ENCODE measurements at places on chromosomes 16 and 17.

DNA sequence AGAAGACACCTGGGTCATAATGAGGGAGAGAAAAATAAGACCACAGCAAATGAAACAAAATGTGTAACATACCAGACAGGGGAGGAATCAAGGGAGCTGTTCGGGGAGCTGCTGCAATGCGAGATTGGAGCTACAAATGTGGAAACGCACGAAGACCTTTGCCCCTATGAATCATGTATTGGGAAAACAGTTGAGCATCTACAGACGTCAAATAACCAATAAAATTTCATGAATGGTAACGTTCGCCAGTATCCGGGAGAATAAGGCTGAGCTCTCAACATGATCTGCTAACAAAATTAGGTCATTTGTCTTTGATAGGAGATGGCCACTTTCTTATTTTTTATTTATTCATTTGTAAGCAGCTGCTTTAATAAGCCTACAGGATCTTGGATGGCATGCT lies 486.2 kb upstream of the RBFOX1 start:
- no peak for DNase-seq

DNA sequence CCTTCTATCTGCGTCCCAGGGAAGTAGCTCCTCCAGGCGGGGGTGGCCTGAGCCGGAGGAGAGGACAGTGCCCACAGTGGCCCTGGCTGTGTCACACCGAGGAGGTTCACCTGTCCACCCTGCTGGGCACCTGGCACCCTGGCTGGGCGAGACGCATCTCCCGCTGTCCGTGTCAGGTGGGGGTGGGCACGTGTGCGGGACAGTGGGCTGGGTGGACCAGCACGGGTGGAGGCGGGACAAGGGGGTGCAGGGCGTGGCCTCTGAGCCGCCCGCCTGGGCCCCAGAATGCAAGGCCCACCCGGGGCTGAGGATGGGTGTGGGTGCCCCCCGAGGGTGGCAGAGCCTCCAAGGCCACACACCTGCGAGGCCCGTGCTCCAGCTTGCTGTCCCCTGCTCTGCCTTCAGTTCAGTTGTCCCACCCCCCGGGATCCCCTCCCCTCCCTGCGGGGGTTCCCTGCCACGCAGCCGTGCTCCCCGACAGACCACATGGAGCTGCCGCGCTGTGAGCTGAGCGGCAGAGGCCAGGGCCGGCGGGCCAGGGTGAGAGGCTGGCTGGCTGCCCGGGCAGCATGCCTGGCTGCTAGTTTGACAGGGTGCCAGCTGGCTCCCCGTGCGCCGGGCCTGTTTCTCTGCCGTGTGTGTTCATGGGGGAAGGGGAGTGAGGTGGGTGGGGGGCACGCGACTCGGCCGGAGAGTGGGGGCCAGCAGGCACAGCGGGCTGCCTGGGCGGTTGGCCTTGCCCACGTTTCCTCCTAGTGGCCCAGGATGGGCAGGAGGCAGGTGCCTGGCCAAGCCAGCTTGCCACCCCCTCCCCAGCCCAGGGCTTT lies 33.9 kb downstream of the BAHCC1 start:
- DNase-seq, result no peak

GRCh38 chr16:74766729-74767128 lies 7.9 kb downstream of the FA2H start:
- no peak for DNase-seq

GRCh38 chr17:17235212-17236174 lies 1.5 kb downstream of the FLCN start:
- no peak for DNase-seq

- DNase-seq, result no peak
Observed at GRCh38 chr17:50211249-50212120, 10.1 kb upstream of the COL1A1 start.

GRCh38 chr16:57307365-57307764 lies 22.9 kb upstream of the PLLP start:
- DNase-seq, result no peak

- DNase-seq, result no peak
Observed at GRCh38 chr17:76382351-76382802, 2.0 kb upstream of the SPHK1 start.

DNA sequence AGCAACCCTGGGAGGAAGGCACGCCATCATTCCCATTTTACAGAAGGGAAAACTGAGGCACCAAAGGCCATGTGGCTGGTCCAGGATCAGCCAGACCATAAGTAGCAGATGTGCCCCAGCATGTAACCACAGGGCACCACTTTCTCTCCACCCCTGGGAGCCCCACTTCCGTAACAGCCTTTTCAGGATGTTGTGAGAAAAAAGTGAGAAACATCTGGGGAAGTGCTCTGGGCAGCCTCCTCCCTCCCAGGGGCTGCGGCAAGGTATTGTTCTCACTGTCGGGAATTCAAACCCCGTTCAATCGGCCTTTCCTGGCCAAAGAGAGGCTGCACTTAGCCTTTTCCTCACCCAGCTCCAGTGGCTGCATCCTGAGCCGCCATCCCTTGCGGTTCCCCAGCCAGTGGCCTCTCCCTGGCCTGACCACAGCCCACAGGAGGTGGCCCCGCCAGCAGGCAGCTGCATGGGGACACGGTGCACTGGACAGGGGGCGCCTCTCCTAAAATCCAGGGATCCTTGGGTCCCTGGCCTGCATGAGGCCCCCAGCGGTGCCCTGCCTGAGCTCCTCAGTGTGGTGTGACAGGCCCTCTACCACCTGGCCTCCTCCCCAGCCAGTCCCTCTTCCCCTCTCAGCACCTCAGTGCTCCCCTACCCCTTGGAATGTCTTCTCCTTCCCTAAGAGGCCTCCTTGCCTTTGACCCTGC lies 5.7 kb upstream of the CDH5 start:
- DNase-seq, result no peak

DNA sequence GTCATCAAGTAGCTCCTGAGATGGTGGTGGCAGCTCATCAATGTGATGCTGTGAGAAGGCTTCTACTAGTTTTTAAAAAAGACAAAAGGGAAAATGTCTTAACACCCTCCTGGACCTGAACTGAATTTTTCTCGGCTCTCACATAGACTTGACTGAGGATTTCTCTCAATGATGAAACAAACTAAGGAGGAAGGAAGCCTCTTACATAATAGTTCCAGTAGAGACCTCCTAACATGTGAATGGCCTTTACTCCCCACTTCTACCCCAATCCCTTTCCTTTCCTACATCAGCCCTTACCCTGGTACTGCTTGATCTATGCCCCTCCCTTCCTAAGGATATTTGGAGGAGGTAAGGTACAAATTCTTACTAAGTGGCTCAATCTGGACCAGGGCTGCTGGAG lies 54.8 kb upstream of the MTMR4 start:
- DNase-seq, result no peak

GRCh38 chr17:76419576-76420260 lies 33.2 kb downstream of the UBE2O start:
- no peak for DNase-seq

- no peak for DNase-seq
Observed at GRCh38 chr17:37060094-37060493, 111.3 kb downstream of the AATF start.

DNA sequence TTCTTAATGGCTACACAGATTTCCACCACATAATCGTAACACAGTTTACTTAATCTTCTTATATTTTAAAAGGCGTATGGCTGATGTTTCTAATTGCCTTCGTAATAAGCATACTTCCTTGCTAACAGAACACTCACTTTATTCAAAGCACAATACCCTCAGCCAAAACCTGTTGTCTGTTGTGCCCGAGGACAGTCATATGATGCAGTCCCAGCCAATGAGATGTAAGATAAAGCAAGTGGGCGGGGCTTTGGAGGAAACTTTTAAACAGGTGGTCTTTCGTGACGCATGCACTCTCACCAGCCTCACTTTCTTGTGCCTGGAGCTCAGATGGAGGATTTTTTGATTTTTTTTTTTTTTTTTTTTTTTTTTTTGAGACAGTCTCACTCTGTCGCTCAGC lies 174.1 kb downstream of the ZFHX3 start:
- no peak for DNase-seq

DNA sequence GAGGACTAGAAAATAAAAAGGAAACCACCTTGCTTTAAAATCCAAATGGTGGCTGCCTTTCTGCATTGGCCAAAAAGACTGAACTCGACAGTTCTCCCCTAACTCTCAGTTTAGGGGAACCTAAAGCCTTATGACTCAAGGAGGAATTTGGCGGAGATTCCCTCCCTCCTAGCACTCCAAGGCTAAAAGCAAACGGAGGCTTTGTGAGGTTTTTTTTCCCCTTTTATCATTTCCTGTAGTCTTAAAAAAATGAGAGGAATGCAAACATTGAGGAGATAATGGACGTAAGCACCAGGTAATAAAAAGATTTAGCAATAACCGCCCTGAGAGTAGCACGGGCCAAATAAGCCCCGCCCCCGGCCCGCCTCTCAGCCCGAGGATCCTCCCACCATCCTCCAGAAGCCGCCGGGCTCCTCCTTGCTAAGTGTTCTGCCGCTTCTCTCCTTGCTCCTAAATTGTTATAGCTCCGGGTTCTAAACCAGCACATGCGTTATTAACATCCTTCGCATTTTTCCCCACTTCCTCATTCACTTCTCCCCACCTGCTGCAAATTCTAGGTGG lies 5.8 kb upstream of the KIFC3 start:
- peak; percentile 38 for DNase-seq

DNA sequence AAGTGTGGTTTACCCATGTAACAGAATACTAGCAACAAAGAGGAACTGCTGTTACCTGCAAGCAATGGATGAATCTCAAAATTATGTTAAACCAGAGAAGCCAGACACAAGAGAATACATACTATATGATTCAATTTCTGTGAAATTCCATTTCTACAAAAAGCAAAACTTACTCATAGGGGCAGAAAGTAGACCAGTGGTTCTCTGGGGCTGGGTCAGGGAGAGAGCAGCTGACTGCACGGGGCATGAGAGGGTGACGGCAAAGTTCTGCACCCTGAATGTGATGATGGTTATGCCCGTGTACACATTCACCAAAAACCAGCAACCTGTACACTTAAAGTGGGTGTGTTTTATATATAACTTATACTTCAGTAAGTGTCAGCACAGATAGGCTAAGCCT lies 3.1 kb downstream of the ZNF843 start:
- no peak for DNase-seq

GRCh38 chr17:32928586-32929535 lies 908 bp downstream of the TMEM98 start:
- DNase-seq, result no peak

DNA sequence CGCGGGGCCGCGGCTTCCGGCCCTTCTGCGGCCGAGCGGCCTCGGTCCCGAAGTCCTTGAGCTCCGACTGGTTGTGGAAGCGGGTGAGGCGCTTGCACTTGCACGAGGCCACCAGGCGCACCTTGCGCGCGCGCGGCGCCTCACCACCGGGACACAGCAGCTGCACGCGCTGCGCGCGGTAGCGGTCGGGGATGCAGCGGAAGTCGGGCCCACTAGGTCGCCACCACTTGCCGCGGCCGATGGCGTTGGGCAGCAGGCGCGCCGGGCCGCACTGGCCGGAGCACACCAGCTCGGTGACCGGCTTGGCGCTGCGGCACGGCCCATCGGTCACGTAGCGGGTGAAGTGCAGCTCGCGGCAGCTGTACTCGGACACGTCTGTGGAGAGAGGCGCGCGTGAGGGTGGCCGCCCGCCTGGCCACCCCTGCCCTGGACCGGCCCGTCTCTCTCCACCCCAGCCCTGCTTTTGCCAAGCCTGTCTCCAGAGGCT lies 3.2 kb downstream of the SOST start:
- no peak for DNase-seq

GRCh38 chr16:88693420-88694177 lies 7.3 kb upstream of the SNAI3 start:
- DNase-seq, result no peak

GRCh38 chr17:35768797-35769196 lies 8.1 kb downstream of the C17orf50 start:
- no peak for DNase-seq

DNA sequence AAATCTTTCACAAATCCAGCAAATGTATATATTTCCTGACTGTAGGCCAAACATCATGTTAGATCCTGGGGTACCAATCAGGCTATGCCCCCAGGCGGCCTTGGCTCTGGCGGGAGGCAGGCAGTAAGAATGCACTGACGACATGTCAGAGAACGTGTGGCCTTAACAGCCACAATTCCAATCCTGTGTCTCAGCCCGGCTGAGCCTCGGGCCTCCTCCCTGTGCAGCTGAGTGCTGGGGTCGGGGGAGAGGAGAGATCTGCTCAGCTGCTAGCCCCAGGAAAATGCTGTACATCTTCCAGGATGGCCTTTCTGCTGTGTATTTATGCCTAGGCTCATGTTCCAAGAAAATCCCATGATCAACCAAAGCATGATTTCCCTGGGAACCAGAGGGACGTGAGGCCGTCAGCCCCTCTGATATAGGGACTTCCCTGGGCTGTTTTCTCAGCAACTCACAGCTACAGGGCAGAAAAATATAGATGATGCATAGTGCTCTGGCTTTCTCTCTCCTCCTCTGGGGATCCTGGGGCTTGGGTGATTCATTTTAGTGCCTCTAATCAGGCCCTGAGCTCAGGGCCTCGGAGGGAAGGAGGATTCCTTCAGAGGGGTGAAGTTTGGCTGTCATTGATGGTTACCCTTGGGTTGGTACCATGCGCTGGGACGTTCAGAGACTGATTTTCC lies 604.0 kb downstream of the HS3ST4 start:
- DNase-seq, result no peak

DNA sequence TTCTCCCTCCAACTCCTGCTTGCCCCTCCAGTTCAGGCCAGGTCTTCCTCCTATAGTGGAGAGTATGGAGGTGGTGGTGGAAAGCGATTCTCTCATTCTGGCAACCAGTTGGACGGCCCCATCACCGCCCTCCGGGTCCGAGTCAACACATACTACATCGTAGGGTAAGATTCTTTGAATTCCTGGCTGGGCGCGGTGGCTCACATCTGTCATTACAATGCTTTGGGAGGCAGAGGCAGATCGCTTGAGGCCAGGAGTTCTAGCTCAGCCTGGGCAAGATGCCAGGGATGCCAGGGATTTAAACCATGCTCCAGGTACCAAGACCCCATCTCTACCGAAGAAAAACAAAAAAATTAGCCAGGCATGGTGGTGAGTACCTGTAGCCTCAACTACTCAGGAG lies 1.4 kb downstream of the ZG16 start:
- DNase-seq, result no peak

DNA sequence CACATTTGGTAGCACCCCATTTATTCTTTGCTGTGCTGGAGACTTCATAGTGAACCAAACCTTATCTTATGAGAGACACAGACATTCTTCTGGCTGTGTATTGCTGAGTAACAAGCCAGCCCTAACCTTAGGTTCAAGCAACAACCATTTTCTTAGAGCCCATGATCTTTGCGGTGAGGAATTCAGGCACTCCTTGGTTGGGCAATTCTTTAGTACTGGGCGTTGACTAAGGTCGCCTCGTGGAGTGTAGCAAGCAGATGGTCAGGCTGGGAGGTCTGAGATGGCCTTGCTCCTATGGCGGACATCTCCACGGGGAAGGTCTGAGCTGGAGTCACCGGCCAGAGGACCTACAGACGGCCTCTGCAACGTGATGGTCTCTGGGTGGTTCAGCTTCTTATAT lies 43.1 kb downstream of the ARSG start:
- DNase-seq, result no peak

DNA sequence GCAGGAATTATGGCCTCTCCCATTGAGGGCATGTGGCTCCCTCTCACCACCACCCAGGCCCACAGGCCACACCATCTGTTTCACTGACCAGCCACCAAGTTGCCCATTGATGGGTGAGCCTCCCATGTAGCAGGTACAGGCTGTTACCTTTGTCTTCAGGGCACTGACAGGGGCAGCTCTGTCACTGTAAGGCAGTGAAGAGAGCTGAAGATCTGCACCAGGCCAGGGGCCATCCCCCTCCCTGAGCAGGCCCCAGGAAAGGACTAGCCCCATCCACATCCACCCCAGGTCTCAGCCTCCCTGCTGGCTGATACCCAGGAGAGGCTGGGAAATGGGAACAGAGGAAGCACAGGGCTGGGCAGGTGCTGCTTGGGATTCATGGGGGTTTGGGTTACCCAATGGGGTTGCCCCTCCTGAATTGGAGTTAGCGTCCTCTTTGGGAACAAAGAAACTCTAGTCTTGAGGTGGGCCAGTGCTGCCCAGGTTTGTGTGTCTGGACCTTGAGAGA lies 1691.4 kb downstream of the TP53TG3F start:
- no peak for DNase-seq
